ENCODE measurements at places on chromosomes 7 and 10.
A peak's percentile ranks its signal among the peaks of the same experiment; 100 is the strongest.

GRCh38 chr10:104218751-104219150 is 13.4 kb downstream of the CFAP43 start:
- DNase-seq = no peak

GRCh38 chr10:112821663-112822062 is 128.4 kb upstream of the TCF7L2 start:
- no peak for DNase-seq

GRCh38 chr7:32762925-32763293 is 128.7 kb downstream of the KBTBD2 start:
- DNase-seq = no peak

- no peak for DNase-seq
These were observed 3.6 kb downstream of the ARHGAP21 start for GRCh38 chr10:24720096-24720495.

- DNase-seq = no peak
These were observed 280.5 kb downstream of the KCND2 start for GRCh38 chr7:120553491-120553890.

- DNase-seq = no peak
These were observed 97.5 kb upstream of the OIT3 start for GRCh38 chr10:72796042-72796441.

DNA sequence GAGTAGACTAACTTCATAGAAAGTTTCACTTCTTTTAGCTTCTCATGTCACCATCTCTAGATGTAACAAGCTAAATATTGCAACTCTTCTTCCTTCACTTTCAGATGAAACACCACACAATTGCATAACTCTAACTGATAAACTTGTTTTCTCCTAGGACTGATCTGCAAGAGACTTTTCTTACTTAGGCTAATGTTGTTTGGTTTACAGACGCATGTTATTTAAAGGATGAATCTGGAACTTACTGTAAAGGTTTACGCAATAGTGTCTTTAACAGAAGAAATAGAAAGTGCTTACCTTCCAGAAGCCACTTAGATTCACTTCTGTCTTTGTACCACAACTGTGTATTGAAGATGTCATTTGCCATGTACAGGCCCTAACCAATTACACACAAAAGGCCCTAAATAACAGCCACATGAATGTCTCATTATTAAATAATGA is 22.1 kb upstream of the ZC3HAV1 start:
- no peak for DNase-seq

- no peak for DNase-seq
These were observed 163.7 kb downstream of the SEMA3D start for GRCh38 chr7:85023066-85023712.

GRCh38 chr10:5563321-5563961 is 38.7 kb downstream of the CALML3 start:
- no peak for DNase-seq

GRCh38 chr7:137423321-137423720 is 79.8 kb upstream of the PTN start:
- no peak for DNase-seq

DNA sequence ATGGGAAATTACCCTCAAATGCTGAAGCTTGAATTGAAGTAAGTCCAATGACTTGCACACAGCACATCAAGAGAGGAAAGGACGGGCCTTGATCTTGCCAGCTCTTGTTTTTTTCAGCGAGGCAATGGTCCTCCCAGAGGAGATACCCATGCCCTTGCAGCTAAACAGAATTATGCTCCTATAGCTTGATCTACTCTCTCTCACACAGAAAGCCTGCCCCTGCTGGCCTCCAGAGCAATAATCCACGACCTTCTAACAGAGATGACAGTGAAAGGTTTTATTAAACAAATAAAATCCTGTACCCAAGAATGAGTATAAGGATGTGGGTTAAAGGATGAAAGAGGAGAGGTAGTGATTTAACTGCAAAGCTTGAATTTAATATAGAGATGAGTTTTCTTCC is 268.0 kb downstream of the ADRA2A start:
- DNase-seq = no peak

- no peak for DNase-seq
These were observed 73.2 kb downstream of the PARP12 start for GRCh38 chr7:139989366-139990141.

DNA sequence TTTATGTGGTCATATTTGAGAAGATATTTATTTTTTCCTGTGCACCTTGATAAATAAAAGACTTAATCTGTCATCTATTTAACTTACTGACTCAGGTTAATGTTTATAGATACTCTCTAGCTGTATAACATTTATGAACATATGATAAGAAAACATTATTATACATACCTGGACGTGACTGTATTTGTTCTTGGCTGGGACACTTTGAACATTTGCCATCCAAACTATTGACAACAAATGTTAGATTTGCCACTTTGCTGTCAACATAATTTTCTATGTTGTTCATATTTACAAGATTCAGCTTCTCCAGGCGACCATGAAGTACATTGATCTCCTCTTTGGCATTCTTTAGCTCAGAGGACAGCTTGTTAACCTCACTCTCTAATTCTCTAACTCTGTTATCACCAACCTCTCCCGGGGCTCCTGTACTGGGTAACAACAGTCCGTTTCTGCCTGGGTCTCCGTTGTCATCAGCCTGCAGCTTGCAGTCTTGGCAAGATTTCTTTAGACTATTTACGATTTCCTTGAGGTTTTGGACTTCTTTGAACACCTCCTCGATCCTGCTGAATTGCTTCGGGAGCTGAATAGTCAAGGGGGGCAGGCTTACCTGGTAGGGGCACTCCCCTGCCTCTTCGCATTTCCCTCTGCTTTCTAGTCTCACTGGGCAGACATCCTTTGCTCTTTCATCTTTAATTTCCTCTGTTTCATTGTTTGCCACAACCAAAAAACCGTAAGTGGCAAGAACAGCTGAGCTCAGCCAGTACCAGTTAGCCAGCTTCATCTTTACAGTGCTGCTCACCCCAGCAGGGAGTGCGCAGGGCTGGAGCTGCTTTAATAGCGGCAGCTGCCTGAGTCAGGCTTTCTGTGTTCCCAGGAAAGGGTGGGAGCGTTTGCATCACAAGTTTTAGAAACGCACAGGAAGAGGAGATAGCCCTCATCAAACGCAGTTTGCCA is at the start of gene FGL2:
TSS of gene FGL2 (minus strand) at position 807 of the 954 bp plus-strand sequence. CDS start at position 781, 26 bp downstream.
- DNase-seq = peak; percentile 6

GRCh38 chr10:121880895-121881294 is 46.9 kb downstream of the ATE1 start:
- DNase-seq = no peak

DNA sequence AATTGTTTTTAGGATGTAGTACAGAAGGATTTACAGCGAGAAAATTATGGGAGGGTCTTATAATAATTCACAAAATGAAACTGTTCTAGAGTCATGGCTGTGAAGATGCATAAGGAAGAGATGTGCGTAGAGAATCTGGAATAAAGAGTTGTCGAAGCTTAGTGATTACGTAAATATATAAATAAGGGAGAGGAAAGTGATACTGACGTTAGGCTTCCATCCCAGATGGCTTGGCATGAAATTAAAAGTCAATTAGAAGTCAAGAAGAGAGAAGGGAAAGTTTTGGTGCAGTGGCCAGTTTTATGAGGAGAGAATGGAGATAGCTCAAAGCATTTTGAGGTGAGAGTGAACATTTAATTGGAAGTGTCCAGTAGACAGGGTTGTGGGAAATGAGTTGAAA is 85.5 kb downstream of the LCOR start:
- no peak for DNase-seq

DNA sequence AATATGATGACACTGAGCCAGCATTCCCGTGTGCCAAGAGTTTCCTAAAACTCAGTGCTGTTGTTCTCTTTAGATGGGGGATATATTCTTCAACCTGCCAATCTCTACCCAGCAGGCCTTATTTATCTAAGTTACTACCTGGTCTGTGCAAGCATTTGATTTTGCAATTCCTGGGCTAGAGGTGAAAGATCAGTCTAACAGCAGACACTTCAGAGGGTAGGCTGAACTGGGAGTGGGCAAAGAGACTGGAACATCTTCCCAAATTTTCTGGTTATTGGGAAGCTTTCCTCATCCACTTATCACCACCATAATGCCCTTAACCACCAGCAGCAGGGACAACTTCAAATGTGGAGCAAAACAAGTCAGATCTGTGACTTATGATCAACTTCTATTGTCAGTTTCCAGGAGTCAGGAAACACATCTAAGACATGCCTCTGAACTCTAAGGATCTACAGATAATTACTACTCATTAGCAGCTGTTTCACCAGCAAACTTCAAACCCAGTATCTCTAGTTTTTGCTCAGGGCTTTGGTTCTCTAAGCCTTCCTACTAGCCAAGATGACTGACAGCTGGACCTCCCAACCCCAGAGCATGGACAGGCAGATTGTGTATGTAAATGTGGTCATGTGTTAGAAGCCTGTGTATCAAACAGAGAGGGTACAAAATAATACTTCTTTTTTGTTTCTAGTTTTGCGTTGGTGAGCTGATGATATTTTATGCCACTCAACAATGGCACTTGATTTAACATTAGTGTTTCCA is 1.0 kb downstream of the ASAH2 start:
- DNase-seq = no peak

DNA sequence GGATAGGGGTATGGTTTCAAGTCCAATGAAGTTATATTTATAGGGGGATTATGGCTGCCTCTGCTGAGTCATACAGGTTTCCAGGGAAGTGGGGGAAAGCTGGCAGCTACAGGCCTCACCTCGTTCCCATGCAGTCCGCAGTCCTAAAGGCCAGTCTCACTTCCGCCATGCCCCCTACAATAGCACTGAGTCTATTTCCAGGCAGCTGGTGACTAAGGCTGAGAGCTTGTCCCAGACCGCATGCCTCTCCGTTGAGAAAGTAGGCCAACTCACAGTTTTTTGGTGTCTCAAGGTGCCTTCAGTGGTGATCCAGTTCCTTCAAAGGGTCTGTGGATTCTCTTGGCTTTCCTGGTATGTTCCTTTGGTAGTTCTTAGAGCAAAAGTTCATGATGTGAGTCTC is 203.9 kb upstream of the GLI3 start:
- DNase-seq = no peak

GRCh38 chr10:12980713-12981306 is 20.7 kb downstream of the CCDC3 start:
- DNase-seq = no peak

GRCh38 chr7:50142425-50143017 is 49.5 kb upstream of the ZPBP start:
- DNase-seq = no peak

GRCh38 chr10:1660815-1661214 is 76.5 kb downstream of the ADARB2 start:
- DNase-seq = no peak
